Mucosa of descending colon (tissue), 3 donors: ENCODE measurements at places on chromosomes 1 and 21. TPM values are rescaled to one million over a fixed set of nuclear protein-coding genes. Genes with fewer than 3 reads are reported as not detected.

DNA sequence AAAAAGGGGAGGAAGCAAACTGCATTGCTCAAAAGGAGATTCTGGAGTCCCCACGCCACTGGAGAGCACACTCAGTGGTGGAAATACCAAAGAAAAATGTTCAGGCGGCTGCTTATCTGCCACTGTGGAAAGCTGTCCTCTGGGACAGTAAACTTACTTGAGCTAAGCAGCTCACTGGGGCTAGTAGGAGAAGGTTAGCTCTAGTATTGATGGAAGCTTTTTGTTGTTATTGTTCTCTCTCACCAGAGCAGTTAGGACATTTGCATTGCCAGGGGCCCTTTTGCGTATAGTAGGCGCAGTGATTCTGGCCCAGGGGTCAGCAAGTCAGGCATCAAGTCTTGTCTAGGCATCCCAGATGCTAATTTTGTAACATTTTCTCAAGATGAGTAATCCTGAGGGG is 15.6 kb downstream of the BACE2 start:
- DNase-seq, result no peak

LRRC71 gene
- total RNA-seq, result not detected

GRCh38 chr1:153652805-153653500 is 5.5 kb upstream of the SNAPIN start:
- peak; percentile 50 for DNase-seq

DNA sequence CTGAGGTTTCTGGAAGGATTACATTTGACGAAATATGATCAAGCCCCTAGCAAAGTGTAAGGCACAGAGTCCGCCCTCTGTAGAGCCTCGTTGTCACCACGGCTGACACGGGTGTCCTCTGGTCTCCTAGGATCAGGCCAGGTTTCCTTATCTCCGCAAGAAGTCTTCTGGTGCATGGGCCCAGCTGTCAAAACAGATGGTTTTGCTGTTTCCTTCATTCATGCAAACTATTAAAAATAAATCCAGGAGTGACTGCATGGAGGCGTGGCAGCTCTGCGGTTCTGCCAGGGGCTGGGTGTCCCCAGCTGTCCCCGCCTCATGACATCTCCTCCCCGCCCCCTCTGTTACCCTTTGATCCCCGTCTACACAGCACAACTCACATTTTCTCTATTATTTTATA is 209.0 kb downstream of the DYRK1A start:
- no peak for DNase-seq

RLF gene
- 11.0 TPM for total RNA-seq

DNA sequence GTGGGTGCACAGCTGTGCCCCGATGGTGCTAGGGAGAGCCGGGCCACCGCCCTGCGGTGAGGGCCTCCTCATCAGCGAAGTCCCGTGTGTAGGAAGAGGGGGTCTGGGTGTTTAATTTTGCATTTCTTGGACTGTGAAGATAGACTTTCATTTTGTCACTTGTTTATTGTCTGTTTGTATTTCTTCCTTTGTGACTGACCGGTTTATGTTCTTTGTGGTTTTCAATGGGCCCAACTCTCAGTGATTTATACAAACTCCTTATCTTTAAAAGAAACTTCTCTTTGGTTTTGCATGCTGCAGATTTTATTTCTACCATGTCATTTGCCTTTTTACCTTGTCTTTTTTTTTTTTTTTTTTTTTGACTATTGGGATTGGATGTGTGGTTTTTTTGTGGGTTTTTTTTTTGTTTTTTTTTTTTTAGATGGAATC is 65.1 kb downstream of the COL18A1 start:
- DNase-seq, result peak; percentile 53

GRCh38 chr1:39196244-39197215 is 8.0 kb upstream of the MACF1 start:
- DNase-seq, result no peak

ATP1A4 gene
- total RNA-seq, result not detected

ZNF648 gene
- 0.07 TPM for total RNA-seq

C1orf198 gene
- 35.9 TPM for total RNA-seq

GRCh38 chr1:10848109-10848684 is 51.8 kb upstream of the CASZ1 start:
- DNase-seq, result no peak

GRCh38 chr1:15343729-15344128 is 66.0 kb upstream of the EFHD2 start:
- DNase-seq, result no peak

GRCh38 chr1:182080955-182081582 is 19.6 kb upstream of the ZNF648 start:
- peak; percentile 60 for DNase-seq

LEFTY1 gene
- total RNA-seq, result 199 TPM

ADCY10 gene
- 0.07 TPM for total RNA-seq

ANKRD34A gene
- total RNA-seq, result 0.41 TPM

PROK1 gene
- not detected for total RNA-seq

SPRR4 gene
- not detected for total RNA-seq

APOBEC4 gene
- total RNA-seq, result not detected

PAPPA2 gene
- total RNA-seq, result 1.0 TPM

- DNase-seq, result no peak
Measured at GRCh38 chr1:221200464-221200863, 321.2 kb downstream of the HLX start.

DNA sequence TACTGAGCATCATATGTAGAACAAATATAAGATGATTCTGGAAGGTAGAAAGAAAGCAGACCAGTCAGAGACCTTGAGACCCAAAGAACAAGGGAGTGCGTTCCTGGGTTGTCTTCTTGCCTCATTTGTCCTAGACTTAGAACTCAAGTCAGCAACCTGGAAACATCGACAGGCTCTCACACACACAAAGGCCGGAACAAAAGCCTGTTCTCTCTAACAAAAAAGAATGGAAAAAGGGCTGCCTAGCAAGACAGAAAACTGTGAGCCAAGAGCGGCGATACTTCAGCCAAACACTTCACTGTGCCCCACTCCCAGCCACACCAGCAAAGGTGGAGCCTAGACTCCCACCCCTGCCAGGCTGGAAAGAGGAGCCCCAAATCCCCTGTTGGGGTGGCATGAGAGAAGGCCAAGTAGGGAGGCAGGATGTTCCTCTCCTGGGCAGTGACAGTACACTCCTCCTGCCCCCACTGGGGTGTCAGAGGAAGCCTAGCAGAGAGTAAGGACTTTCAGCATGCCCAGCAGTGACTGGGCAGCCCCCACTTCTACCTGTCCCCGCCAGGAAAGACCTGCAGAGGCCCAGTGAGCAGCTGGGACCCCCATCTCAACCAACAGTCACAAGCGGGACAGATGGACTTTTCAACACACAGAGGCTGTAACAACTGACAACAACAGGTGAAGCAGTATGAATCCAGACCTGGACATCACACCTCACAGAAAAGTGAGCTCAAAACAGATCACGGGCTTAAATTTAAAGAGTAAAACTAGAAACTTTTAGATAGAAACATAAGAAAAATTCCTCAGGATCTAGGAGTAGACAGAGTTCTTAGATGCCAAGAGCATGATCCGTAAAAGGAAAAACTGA is 33.0 kb downstream of the MRAP start:
- no peak for DNase-seq

ADAMTSL4 gene
- total RNA-seq, result 37.1 TPM

DNA sequence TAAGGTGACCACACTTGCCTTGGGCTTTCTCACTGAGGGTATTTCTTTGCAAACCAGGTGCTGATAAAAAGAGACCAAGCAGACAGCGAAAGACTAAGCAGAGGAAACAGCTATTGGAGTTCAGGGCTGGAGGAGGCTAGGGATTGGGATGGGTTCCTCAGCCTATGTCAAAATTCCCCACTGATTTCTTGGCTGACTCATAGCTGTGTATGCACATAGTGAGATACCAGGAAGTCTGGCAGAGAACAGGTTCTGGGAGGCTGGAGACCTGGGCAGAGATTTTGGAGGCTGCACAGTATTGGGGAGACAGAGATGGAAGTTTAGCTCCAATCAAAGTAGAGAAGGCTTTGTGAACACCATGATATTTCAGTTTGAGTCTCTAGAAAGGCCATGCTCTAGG is 25.3 kb downstream of the YARS1 start:
- DNase-seq, result no peak

ZNF593 gene
- 14.8 TPM for total RNA-seq

DNA sequence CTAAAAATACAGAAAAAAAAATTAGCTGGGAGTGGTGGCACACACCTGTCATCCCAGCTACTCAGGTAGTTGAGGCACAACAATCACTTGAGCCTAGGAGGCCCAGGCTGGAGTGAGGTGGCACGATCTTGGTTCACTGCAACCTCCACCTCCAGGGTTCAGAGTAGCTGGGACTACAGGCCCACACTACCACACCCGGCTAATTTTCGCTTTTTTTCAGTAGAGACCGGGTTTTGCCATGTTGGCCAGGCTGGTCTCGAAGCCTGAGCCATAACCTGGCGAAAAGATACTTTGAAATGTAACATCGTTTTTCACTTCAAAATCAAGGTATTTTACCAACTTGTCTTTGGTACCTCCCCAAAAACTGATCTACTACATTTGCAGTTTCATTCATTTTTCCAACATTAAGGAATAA is 6.1 kb downstream of the GAS5 start:
- no peak for DNase-seq

LENEP gene
- total RNA-seq, result 0.76 TPM

OR2T29 gene
- total RNA-seq, result not detected

GRCh38 chr1:183645531-183645930 is 7.6 kb downstream of the APOBEC4 start:
- DNase-seq, result no peak

DNA sequence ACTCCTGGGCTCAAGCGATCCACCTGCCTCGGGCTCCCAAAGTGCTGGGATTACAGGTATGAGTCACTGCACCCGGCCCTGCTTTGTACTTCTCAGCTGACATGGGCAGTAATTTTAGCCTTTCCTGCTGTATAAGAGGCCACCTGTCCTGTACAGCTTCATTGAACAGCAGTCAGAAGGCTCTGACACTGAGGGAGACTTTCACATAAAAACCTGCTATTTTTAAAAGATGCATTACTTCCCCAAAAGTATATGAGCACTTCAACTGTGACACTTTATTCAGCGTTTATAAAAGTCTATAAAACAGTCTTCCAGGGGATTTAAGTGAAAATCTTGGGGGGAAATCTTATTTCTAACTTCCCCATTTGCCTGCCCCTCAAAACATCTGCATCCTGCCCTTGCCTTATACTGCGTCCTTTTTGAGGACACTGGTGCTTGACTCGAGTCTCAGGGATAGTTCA is 17.6 kb downstream of the RNU5D-1 start:
- no peak for DNase-seq

GBP5 gene
- total RNA-seq, result 7.3 TPM

- no peak for DNase-seq
Measured at GRCh38 chr1:152397474-152397873, 16.6 kb downstream of the CRNN start.

DNA sequence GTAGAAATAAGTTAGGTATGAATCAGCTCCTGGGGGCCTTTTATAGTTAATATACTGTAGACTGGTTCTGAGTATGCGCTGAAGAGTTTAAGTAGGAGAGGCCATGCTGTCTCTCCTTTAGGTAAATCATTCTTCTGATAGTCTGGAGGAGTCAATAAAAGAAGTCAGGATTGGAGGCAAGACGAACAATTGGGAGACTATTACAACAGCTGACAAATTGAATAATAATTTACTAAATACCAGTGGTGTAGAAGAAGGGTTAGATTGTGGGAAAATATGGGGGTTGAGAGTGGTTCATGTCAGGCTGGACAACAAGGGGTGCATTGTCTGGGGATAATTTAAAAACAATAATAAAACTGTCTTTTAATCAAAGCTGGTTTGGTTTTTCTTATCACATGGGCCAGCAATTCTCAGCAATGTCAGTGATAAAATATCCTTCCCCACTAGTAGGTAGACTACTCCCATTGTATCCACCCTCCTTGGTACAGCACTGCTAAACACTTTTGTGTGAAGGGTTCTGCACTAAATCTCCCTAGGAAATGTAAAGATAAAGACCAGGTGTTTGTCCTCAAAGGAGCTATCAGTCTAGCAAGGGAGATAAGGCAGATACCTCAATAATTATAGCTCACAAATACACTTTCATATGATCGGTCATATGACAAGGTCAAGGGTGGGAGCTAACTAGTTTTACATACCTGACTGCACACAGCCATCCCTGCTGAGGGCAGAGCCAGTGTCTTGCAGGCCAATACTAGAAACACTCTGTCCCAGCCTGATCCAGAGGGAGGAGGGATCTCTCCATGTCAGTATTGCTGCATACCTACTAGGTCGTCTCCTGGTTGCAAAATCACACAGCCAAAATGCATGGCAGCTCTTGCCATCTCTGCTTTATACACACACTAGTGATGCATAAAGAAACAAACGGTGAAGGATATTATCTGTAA is 299.7 kb downstream of the VAV3 start:
- peak; percentile 30 for DNase-seq

DNA sequence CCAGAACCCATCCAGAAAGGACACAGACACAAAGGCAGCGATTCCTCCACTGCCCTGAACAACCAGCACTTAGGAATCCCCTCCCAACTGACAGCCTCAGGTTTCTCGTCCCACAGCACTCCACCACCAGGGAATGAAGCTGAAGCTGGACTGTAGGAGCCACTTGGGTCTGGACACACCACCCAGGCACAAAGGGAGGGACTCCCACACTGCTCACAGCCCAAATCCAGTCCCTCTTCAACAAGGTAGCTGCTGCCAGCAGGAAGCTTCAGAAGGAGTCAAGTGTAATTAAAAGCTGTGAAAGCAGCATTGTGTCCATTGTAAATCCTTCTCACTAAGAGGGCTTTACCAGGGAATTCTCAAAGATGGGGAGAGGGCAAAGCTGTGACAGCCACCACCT is 29.0 kb downstream of the LMX1A start:
- DNase-seq, result no peak

GCSAML gene
- 1.3 TPM for total RNA-seq

DNA sequence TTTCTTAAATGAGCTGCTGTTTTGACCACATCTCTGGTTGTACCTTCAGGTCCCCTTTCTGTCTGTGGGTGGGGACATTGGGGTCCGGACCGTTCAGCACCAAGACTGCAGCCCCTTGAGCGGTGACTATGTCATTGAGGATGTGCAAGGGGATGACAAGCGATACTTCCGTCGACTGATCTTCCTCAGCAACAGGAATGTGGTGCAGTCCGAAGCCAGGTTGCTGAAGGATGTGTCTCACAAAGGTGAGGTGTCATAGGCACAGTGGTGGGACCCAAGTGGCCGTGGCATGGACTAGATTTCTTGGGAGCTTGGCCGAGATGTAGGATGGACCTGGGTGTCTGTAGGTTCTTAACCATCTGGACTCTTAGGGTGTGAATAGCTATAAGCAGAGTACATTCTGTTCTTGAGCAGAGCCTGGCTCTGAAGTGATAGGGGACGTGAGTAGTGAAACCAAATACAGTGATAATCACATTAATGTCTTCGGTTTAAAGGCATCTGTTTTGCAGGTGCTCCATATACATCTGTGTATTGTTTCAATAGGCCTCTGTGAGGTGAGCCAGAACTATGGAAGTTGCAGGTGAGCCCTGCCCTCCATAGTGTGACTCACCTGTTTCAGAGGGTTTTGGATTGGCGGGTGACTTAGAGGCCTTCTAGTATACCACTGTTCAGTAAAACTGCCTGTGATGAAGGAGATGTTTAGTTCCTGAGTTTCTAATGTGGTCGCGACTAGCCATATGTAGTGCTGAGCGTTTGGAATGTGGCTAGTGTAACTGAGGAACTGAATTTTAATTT is 6.4 kb downstream of the METTL13 start:
- DNase-seq, result no peak

GRCh38 chr1:203338335-203339036 is 12.4 kb downstream of the FMOD start:
- peak; percentile 78 for DNase-seq

- DNase-seq, result no peak
Measured at GRCh38 chr1:114156538-114157274, 3.0 kb upstream of the SYT6 start.
